Sigmoid colon (tissue), 7 donors: ENCODE measurements at places on chromosomes 6 and 20. TPM values are rescaled to one million over a fixed set of nuclear protein-coding genes. Genes with fewer than 3 reads are reported as not detected.

DNA sequence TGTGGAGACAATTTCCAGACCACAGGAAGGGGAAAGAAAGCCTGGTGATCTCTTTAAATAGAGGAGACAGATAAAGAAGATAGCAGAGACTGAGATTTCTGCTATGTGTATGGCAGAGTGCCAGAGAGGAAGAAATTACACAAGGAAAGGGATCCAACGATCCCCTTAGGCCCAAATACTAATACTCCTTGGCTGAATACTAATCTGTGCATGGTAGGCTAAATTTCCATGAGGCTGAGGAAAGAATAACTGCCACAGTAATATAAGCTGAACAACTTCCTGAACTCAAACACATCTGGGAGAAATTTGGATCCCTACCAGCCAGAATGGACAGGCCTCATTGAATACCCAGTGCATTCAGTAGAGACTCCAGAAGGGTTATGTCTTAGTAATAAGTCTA, 83.3 kb upstream of the TNFAIP3 start:
- no peak overlapping the region for H3K4me3 ChIP-seq
- peaks cover 14% of the 10 kb centered on the region for H3K4me1 ChIP-seq
- no peaks in the 10 kb centered on the region for H3K27me3 ChIP-seq

GRCh38 chr6:150418827-150419594, 50.2 kb downstream of the IYD start:
- H3K27ac ChIP-seq, result peak overlapping the region; percentile 43
- H3K4me1 ChIP-seq, result peaks cover 16% of the 10 kb centered on the region
- H3K36me3 ChIP-seq, result no peaks in the 10 kb centered on the region
- peak overlapping the region; percentile 5 for H3K4me3 ChIP-seq
- DNase-seq, result peak; percentile 76

DNA sequence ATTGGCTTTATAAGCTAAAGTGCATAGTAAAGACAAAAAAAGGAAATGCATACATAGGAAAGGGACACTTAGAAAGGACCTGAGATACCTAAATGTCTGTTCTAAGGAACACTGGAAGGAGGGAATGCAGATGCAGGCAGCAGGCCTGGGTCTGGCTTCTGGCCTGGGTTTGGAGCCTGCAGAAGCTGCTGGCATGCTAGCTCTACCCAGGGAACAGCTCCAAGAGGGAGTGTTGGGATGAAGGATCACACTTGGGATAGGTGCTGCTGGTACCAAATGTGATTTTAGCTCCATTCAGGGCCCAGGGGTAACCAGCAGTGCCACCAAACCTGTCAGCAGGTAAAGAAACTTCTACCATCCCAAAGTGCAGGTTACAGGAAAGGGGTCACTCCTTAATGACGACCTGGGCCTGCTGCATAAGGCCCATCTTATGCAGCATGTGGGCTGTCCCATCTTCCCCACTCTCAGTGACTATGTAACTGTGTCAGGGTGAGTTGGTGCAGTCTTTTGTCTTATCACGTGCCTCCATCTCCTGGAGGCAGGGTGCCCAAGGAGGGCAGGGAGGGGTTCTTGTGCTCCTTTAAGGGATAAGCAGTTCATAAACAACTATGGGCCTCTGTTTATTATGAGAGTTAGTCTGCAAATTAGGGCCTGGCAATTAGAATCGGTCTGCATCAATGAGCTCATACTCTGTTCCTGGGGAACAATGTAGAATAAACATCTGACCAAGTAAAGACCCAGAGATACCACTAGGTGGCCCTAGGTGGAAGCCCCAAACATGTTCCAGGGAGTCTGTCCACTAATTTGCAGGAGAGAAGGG, 26.9 kb downstream of the DDX27 start:
- peaks cover 77% of the 10 kb centered on the region for H3K36me3 ChIP-seq
- no peak overlapping the region for H3K4me3 ChIP-seq
- H3K27me3 ChIP-seq, result no peaks in the 10 kb centered on the region
- DNase-seq, result no peak
- H3K4me1 ChIP-seq, result peaks cover 10% of the 10 kb centered on the region
- H3K27ac ChIP-seq, result peak overlapping the region; percentile 69

DNA sequence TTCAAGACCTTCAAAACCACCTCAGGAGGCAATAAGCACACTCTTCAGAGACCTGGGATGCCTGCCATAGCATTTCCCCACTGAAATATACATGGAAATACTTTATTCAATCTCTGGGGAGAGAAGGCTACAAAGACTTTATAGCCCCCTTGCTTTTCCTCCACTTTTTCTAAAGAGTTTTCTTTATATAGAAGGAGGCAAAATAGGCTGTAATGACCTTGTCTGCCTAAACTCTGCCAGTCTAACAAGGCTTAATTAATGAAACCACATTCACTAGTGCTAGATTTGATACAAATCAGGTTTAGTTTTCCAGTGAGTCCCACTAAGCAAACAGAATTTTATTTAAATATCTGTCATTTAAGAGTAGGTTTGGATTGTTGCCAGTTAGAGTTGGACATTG, 114.9 kb downstream of the ADGRG6 start:
- no peaks in the 10 kb centered on the region for H3K27me3 ChIP-seq
- no peak overlapping the region for H3K27ac ChIP-seq
- H3K36me3 ChIP-seq, result no peaks in the 10 kb centered on the region

DNA sequence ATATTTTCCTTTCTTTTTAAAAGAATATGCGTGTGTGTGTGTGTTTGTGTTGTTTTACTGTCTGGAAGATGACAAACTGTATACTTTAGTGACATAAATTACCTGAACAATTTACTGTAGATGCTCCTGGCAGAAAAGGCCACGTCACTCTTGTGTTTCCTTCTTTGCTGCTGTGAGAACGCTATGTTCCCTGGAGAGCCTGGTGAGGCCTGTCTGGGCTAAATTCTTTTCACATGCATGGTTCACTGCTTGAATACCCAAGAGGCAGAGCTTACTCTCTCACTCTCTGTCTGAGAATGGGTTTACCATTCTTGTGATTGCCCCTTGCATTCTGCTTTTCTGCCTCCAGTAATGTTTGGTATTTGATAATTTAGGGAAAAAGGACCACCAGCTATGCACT, 64.3 kb downstream of the EDN1 start:
- no peak for DNase-seq
- H3K4me1 ChIP-seq, result peaks cover 11% of the 10 kb centered on the region
- H3K27me3 ChIP-seq, result no peaks in the 10 kb centered on the region
- H3K27ac ChIP-seq, result peak overlapping the region; percentile 60
- no peak overlapping the region for H3K4me3 ChIP-seq
- no peaks in the 10 kb centered on the region for H3K36me3 ChIP-seq

DNA sequence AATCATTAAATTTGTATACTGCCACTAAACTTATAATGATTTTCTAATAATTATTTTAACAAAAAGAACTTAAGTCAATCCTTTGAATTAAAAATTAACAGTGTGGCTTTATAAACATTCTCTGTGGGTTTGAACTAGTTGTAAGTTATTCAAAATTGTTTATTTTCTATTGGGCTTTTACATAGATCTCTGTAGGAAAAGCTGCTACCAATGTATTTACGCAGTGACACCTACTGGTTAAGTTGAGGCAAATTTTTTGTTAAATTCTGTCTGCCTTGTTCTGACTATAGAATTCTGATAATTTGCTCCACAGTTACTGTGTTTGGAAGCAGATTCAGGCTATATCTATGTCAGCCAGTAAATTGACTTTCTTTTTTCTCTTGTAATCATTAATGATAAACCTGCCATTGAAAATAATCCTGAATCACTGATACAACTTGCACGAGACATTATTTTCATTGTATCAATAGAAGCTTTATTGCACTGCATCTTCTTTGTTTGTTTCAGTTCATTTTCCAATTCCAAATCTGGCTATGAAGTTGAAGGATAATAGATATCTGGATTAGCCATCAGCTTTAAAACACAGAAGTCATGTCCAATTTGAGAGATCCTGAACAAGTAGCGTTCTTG, 66.0 kb upstream of the UTRN start:
- DNase-seq, result no peak
- no peaks in the 10 kb centered on the region for H3K36me3 ChIP-seq
- H3K27ac ChIP-seq, result no peak overlapping the region
- peaks cover 20% of the 10 kb centered on the region for H3K4me1 ChIP-seq
- no peak overlapping the region for H3K4me3 ChIP-seq
- H3K27me3 ChIP-seq, result no peaks in the 10 kb centered on the region

DNA sequence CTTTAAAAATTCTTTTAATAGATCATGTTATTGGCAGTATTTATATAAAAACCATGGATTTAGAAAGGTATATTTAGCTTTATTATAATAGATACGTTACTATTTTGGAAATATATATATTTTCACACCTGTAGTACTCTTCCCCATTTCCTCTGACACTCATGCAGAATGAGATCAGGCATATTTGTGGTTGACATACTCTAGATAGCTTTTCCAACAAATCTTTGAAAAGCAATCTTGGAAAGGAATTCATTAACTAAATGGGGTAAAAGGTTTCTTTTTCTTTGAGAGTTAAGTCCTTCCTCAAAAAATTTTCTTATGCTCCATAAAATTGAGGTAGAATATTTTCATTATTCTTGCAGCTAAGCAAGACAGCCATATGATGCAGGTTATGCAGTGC, 14.5 kb downstream of the ASF1A start:
- no peak overlapping the region for H3K4me3 ChIP-seq
- H3K36me3 ChIP-seq, result peaks cover 97% of the 10 kb centered on the region
- H3K27me3 ChIP-seq, result no peaks in the 10 kb centered on the region
- no peaks in the 10 kb centered on the region for H3K4me1 ChIP-seq
- H3K27ac ChIP-seq, result no peak overlapping the region

DNA sequence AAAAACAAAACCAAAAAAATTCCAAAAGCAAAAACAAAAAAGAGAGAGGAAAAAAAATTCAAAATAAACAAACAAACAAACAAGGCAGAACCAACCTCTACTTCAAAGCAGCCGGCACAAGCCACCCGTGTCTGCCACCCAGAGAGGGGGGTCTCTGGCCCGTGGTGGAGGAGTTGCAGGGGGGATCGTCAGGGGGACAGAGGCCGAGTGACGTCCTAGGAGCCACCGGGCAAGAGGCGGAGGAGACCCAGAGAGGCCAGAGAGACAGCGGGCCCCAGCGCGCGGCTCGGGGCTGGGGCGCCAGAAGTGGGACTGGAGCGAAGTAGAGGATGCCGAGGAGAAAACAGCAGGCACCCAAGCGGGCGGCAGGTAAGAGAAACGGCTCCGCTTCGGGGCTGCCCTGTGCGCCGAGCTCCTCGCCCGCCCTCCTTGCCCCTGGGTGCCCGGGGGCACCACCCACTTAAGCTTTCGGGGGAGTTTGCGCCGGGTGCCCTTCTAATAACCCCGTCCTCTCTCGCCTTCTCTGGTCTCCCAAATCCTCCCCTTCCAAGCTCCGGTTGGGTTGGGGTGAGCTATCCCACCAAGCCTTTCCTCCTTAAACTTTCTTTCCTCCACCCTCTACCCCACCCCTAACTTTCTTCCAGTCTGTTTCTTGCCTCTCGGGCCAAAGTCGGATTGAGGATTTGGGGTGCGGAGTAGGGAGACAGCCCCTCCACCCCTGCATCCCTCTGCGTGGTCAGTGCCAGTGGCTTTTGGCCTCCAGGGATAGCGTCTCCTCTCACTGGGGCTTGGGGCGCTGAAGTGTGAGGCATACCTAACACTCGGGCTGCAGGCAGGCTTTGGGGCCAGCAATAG, 1.0 kb downstream of the TSHZ2 start:
- H3K4me3 ChIP-seq, result peak overlapping the region; percentile 52
- H3K36me3 ChIP-seq, result no peaks in the 10 kb centered on the region

DNA sequence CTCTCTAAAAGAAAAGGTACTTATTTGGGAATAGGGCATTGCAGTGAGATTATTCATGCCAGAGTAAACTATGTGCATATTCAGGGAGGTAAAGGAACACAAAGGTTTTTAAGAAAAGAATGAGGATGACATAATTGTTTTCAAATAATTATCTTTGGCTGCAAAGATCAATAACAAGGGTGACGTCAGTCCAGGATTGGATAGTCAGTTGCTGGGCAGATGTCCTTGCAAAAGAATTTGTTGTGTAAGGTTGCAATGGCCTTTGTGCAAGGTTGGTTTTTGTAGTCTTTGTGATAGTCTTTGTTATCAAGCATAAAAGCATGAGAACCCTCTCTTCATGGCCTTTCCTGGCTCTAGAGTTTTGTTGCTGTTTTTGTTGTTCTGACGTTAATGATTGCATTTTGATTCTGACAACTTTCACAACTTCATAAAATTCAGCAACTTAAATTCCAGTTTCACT, 17.7 kb downstream of the LOC128125822 start:
- no peaks in the 10 kb centered on the region for H3K4me1 ChIP-seq
- no peak overlapping the region for H3K27ac ChIP-seq
- no peak overlapping the region for H3K4me3 ChIP-seq

DNA sequence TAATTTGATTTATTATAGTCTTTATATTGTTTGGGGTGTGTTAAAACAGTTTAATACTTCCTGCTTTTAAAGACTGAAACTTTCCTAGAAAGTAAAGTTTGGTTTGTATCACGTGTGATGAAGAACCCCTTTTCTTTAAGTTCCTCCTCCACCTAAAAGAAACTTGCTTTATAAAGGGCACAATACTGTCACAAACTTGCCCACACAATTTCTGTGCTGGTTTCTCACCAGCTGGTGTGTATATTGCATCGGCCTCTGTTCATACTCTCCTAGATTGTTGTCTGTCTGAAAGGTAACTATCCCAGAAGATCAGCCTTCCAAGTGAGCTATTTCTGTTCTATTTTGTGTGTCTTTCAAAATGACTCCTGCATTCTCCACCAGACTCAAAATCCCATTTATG, 46.9 kb downstream of the ANKRD6 start:
- H3K27me3 ChIP-seq, result no peaks in the 10 kb centered on the region
- no peaks in the 10 kb centered on the region for H3K36me3 ChIP-seq
- H3K4me3 ChIP-seq, result no peak overlapping the region
- peaks cover 17% of the 10 kb centered on the region for H3K4me1 ChIP-seq

GRCh38 chr6:20085817-20086216, 126.5 kb downstream of the MBOAT1 start:
- H3K27ac ChIP-seq, result no peak overlapping the region
- no peak overlapping the region for H3K4me3 ChIP-seq
- no peak for DNase-seq
- H3K36me3 ChIP-seq, result no peaks in the 10 kb centered on the region

DNA sequence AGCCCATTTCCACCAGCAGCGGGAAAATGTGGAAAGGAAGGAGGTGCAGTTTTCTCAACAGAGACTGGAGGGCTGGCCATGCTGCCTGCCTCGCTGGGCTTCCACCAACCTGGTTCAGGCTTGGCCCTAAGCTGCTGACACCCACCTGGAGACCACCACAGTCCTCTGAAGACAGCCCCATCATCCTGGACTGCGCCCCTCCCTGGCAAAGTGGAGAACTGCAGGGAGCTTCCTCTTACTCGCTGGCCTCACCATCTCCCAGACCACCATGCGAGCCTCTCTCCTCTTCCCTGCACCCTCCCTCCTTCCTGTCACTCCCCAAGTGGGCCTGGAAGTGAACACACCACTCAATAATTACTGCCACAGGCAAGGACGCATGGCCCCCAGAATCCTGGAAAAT, 71.5 kb downstream of the PSMG4 start:
- H3K4me3 ChIP-seq, result no peak overlapping the region
- peak overlapping the region; percentile 82 for H3K27ac ChIP-seq
- no peaks in the 10 kb centered on the region for H3K27me3 ChIP-seq

NKX2-2 gene
- polyA plus RNA-seq, result 0.60 TPM

CLPSL2 gene
- not detected for polyA plus RNA-seq

SLCO4A1 gene
- 3.6 TPM for polyA plus RNA-seq

CPXM1 gene
- 7.2 TPM for polyA plus RNA-seq

IPCEF1 gene
- 5.5 TPM for polyA plus RNA-seq

HLA-DPA1 gene
- polyA plus RNA-seq, result 210 TPM

C6orf58 gene
- not detected for polyA plus RNA-seq

COL20A1 gene
- polyA plus RNA-seq, result 0.07 TPM

MAP1LC3A gene
- 46.8 TPM for polyA plus RNA-seq
